ENCODE measurements at places on chromosomes 6 and 20. TPM values are rescaled to one million over a fixed set of nuclear protein-coding genes. Genes with fewer than 3 reads are reported as not detected.

The TMEM200A gene
- 10.9 TPM for polyA plus RNA-seq

The PLG gene
- 1.0 TPM for polyA plus RNA-seq

The TOP1 gene
- 58.8 TPM for polyA plus RNA-seq

DNA sequence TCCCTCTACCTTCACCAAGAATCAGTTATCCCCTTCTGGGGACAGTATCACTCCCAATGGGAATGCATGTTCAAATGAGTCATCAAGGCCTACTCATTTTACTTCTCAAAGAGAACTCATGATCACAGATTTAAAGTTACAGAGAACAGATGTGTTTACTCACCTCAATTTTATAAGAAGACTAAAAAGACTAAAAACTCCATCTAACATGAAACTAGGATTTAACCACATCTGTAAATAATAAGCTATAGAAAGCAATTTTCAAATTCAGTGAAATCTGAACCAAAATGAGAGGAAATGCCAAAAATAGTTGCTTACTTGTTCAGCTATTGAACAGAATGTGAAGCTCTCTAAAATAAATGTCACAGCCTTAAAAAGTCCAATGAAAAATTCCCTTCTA, 300.1 kb upstream of the KCNQ5 start:
- DNase-seq: no peak

DNA sequence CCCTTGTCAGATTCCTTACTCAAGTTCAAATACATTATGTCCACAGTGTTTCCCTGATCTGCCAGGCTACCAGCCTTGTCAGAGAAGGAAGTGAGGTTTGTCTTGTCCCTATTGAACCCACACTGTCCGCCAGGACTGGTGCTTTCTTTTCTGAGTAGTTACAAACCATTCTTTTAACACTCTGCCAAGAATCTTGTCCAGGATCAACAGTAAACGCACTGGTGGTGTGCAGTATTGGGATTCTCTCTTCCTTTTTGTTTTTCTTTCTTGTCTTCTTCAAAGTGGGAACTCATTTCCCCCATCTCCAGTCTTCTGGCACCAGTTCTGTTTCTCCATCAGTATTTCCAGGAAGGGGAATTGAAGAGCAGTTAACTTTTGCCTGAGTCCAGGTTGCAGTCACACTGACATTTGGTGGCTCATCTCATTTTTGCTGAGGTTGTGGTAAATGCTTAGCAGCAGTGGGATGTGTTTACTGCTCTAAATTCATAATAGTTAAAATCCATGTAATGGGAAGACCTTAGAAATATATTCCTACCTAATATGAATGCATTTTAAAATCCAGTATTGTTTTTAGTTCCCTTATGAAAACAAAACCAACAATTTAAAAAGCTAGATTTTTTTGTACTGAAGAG, 295.3 kb downstream of the PRL start:
- no peak for DNase-seq

DNA sequence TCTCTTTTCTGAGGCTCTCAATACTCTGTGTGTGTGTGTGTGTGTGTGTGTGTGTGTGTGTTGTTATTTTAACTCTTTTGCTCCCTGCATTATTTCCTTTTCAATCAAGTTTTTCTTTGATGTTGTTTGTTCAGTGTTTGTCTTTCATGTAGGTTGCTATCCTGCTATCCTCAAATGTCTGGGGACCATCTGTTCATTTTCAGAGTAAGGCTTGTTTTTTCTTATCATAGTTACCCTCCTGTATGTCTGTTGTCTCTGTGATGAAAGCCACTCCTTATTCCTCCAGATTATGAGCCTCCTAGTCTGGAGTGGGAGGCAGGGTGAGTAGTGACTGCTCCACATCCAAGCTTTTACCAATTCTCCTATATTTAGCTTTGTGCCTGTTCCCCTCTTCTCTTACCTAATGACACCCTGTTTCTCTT, 9.2 kb downstream of the ENPP3 start:
- DNase-seq: no peak

GRCh38 chr20:52572687-52573086, 381.1 kb upstream of the ZFP64 start:
- no peak for DNase-seq

DNA sequence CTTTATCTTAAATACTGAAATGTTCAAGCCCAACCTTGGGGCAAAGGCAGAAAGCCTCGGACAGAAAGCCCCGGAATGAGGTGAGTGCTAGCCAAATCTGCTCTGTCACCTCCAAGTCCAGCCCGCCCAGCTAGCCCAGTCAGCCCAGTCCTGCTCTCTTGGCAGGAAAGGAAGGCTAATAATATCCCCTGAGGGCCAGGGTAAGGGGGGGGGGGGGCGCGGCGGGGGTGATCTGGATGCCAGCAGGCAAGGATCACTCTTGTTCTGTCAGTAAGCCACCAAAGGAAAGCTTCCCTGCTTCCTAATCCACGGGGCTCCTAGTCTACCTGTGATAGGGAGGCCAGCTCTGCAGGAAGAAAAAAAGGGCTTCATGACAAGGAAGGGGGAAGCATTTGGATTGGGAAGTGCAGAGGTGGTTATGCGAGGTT, 1.1 kb downstream of the NDRG3 start:
- no peak for DNase-seq

- DNase-seq: no peak
Measured at GRCh38 chr20:60484316-60484715, 526.1 kb downstream of the CDH26 start.

DNA sequence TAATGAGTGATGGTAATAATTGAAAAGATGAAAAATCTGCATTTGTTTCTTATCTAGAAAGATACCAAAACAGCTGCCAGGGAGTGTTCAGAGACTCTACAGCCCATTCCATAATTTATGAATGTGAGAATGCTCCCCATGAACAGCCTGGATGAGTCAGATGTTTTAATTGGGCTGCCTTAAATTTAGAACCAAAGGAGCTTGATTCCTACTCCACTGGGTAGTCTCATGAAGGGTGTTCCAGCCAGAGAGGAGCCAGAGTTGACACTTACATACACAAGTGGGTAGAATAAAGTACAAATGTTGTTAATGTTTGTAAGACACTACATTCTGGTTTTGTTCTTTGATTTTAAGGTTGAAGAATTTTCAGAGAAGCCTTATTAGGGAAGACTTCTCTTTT, 158.7 kb upstream of the PRND start:
- DNase-seq: no peak

GRCh38 chr6:128757961-128758360, 125.0 kb upstream of the LAMA2 start:
- no peak for DNase-seq

GRCh38 chr6:114342086-114342825, 567 bp downstream of the HS3ST5 start:
- DNase-seq: peak; percentile 17

- no peak for DNase-seq
Measured at GRCh38 chr6:26307850-26308249, 57.1 kb upstream of the BTN3A2 start.

The BAG2 gene
- polyA plus RNA-seq: 8.8 TPM

DNA sequence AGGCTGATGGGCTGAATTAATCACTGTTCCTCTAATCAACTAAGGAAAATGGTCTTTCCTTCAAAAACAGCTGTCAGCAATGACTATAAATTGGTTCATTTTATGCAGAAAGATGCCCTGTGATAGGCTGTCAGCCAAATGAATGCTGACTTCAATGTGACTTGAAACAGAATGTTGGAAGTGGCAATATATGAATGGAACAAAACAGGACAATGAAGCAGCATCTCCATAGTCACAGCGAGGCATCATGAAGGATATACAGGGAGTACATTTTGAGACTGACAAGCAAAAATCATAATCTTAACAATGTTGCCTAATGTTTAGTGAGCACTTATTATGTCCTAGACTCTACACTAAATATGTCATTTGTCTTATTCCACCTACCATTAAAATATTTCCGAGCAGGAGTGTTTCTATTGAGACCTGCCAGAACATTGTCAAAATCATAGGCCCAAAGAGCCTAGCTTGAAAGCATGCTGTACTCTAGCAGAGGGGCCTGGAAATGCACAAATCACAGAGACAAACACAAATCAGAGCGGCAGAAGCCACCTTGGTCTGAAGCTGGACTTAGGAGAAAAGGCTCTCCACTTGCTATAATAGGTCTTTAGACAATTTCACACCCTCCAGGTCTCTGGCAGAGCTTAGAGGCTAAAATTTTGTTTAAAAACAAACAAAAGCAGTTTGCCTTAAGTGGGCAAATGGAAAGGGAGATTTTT, 63.3 kb downstream of the FAM50B start:
- DNase-seq: no peak

DNA sequence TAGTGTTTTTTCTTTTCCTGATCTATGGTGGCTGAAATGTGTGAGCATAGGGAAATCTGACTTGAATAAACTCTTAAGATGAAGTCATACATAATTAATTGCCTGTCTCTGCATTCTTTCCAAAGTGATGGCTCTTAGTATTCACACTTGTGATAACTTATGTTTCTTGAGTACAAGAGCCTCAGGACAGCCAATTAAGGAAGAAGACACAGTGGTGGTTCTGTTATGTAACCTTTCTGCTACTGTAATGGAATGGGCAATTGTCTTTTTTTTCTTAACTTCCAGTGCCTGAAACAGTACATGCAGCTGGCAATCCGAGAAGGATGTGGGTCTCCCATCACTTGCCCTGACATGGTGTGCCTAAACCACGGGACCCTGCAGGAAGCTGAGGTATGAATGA, 40.1 kb downstream of the RNF144B start:
- DNase-seq: no peak

The PRICKLE4 gene
- 2.0 TPM for polyA plus RNA-seq
